ENCODE measurements at places on chromosomes 3 and 15. TPM values are rescaled to one million over a fixed set of nuclear protein-coding genes. Genes with fewer than 3 reads are reported as not detected.

GRCh38 chr3:117200962-117201361 is 491.4 kb downstream of the TUSC7 start:
- H3K36me3 ChIP-seq = no peaks in the 10 kb centered on the region
- no peak overlapping the region for H3K27ac ChIP-seq
- DNase-seq = no peak
- H3K27me3 ChIP-seq = no peaks in the 10 kb centered on the region

- no peaks in the 10 kb centered on the region for H3K36me3 ChIP-seq
- no peak for DNase-seq
- no peaks in the 10 kb centered on the region for H3K27me3 ChIP-seq
- H3K4me1 ChIP-seq = no peaks in the 10 kb centered on the region
- no peak overlapping the region for H3K27ac ChIP-seq
Measured at GRCh38 chr15:69537901-69538300, 85.3 kb downstream of the RPLP1 start.

OXTR gene
- 2.3 TPM for total RNA-seq

DNA sequence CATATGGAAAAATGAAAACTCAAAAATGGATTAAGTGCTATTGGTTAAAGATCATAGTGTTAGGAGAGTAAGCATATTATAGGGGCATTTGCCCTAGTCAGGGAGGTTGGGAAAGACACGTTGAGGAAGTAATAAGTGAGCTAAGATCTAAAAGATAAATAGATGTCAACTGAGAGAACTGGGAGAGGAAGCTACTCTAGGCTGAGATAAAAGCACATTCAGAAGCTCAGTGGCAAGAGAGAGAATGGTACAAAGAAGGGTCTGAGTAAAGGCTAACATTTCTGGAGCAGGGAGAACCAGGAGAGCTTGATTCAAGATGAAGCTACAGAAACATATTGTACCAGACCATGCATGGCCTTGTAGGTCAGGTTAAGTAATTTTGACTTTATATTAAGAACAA is 63.9 kb downstream of the TRPC1 start:
- no peak overlapping the region for H3K27ac ChIP-seq
- H3K36me3 ChIP-seq = peaks cover under 1% of the 10 kb centered on the region
- H3K4me1 ChIP-seq = no peaks in the 10 kb centered on the region
- no peaks in the 10 kb centered on the region for H3K27me3 ChIP-seq

PP2D1 gene
- not detected for total RNA-seq

ALS2CL gene
- 28.7 TPM for total RNA-seq

Data from aorta (tissue), 5 donors.